ENCODE measurements at places on chromosomes 6 and 20.

DNA sequence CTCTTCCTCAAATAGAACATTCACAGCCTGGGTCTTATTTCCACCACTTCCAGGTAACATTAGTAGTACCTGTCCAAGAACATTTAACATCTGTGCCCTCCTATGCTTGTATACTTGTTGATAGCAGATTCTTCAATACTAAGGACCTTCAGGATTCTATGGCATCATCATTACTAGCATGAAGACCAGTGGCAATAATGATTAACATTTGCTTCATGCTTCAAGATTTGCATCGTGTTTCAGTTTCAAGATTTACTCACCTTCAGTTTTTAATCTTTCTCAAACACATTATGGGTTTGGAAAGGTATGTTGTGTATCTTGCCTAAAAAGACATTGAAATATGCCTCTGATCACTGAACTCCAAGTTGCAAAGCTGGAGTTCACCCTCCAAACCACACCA lies 412.8 kb upstream of the NRSN1 start:
- DNase-seq = no peak

- no peak for DNase-seq
Observed at GRCh38 chr6:28995093-28995650, 9.9 kb downstream of the ZNF311 start.

DNA sequence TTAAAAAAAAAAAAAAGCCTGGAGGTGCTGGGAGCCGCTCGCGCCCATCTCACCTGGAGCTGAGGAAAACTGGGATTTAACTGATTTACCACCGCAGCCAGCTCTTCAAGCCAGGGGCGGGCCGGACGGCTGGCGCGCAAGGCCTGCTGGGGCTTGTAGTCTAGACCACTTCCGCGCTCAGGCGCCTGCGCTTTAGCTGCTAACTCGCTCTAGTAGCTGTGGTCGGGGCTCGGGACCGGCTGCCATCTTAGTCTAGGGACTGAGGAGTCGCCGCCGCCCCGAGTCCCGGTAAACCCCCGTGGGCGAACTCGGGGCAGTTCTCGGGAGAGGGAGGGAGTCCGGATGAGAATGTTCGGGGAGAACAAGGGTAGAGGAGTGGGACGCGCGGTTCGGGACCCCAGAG lies at the start of gene ITCH:
Gene ITCH (plus strand): TSS at position 212 of the 403 bp plus-strand sequence. CDS start 30,539 bp downstream, outside the sequence.
- DNase-seq = peak; percentile 95

- no peak for DNase-seq
Observed at GRCh38 chr6:143241111-143241510, 180.4 kb downstream of the AIG1 start.

DNA sequence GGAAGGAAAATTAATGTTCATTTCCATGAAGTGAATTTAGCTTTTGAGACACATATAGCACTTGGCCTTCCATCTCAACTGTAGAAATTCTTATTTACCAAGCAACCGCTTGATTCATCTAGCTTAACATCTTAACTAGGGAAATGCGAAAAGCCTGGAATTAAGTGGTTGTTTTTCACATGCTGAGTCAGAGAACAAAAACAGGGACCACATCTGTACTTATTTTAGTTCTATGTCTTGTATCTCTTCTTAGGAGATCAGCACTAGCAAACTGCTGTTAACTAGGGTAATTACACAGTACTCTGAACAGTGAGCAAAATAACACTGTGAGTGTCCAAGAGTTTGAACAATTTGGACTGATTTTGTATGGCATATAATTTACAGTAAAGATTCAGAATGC lies 590.9 kb upstream of the NRSN1 start:
- no peak for DNase-seq

DNA sequence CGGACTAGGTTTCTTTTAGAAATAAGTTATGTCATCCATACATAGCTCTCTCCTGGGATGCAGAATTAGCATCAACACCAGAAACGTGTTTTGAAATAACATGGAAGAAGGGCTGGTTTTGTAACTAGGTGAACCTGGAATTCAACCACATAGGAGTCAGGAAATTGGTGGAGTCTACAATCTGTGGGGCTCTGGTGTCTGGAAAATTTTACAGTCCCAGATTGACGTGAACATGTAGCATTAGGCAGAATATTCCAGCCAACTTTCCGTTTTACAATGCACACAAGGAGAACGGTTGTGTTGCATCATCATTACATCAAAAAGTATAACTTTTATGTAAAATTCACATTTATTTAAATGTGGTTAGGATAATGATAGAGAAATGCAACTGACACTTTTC lies 1.9 kb downstream of the KCNQ5 start:
- no peak for DNase-seq

- no peak for DNase-seq
Observed at GRCh38 chr6:33169291-33170175, 22.7 kb downstream of the COL11A2 start.

GRCh38 chr6:50819466-50819903 lies 814 bp downstream of the TFAP2B start:
- DNase-seq = no peak

- DNase-seq = no peak
Observed at GRCh38 chr6:90787446-90787845, 200.6 kb upstream of the MAP3K7 start.

GRCh38 chr20:49965781-49966305 lies 16.9 kb upstream of the SNAI1 start:
- no peak for DNase-seq

DNA sequence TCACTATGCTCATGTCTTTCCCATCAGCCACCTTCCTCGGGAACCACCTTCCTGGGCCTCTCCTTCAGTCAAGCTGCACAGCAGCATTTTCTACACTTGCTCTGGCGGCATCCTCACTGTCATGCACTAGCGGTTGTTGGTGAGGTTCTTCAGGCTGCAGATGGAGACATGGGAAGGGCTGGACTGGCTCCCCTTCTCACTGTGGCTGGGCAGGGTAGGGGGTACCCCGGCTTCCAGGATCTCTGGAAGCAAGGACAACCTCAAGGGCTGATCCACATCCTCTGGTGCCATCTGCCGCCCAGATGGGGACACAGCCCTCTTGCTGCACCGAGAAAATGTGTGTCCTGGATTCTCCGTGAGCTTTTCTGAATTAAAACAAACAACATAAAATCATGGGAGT lies 180.1 kb upstream of the RNF24 start:
- DNase-seq = no peak

GRCh38 chr6:47343600-47343999 lies 33.9 kb upstream of the TNFRSF21 start:
- no peak for DNase-seq

DNA sequence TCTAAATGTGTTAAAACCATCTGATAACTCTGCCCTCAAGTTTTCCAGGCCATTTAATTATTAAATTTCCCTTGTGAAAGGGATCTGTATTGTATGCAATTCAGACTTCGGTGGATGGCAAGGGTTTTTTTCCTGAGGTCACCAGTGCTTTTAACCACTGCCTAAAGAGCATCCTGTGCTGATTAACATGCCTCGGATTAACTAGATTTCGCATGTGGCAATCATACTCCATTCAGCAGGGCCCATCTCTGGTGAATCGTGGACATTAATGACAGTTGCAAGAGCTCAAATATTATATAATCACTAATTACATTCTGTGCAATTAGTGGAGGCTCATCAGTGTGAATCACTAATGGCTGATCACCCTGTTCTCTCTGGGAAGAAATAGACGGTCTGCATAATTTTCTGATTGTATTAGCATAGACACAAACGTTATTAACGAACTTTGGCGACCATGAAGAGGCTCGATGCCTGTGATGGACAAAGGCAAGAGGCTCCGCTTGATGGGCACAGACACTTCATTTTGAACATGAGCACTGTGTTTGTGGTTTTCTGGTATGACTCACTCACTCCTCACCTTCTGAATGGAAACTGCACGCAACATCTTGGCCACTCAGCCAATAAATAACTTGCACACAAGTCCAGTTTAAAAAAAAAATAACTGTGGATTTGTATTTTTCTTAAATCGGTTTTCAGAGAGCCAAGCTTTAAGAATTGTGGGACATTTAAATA lies 31.4 kb downstream of the LINC00237 start:
- DNase-seq = no peak

DNA sequence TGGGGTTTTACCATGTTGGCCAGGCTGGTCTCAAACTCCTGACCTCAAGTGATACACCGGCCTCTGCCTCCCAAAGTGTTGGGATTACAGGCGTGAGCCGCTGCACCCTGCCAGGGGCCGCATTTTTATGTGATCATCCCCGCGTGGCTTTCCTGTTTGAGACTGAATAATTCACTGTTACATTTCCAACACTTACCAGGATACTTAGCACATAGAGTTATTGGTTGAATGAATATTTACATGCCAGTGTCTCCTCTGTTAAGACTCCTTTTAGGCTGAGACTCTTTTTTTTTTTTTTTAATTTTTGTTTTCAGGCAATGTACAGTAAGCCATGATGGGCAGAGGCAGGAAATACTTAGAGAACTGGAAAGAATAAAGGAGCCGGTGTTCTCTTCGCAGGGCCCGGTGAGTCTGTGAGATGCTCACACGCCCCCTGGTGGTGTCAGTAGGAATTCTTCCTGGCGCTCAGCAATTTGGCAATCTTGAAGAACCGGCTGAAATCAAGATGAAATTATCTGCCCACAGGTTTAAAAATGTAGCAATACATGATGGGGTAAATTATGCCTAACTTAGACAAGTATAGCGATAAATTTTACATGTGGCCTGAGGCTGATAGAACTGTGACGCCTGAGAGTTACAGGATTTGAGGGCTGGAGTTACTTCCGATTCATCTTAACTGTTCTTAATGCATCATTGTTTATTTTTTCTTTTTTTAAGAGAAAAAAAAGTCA lies 7.6 kb upstream of the RNF114 start:
- peak; percentile 77 for DNase-seq

DNA sequence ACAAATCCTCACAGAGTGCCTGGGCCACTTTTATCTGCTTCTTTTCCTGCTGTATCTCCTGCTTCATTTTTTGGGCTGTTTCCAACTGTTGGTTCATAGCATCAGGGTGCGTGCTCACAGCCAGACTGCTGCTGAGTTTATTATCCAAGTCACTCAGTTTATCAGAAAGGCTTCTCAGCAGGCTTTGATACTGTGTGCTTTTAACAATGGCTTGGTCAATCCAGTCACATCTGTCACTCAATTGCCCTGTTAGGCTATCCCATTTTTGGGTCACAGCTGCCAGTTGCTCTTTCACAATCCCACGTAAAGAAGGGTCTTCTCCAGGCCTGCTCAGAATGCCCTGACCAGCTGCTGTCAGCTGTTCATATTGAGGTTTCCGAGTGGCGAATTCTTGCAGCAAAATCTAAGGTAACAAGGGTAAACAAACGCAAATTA lies 87.2 kb downstream of the DST start:
- DNase-seq = peak; percentile 45

- DNase-seq = no peak
Observed at GRCh38 chr6:160360955-160361354, 12.8 kb downstream of the SLC22A3 start.

DNA sequence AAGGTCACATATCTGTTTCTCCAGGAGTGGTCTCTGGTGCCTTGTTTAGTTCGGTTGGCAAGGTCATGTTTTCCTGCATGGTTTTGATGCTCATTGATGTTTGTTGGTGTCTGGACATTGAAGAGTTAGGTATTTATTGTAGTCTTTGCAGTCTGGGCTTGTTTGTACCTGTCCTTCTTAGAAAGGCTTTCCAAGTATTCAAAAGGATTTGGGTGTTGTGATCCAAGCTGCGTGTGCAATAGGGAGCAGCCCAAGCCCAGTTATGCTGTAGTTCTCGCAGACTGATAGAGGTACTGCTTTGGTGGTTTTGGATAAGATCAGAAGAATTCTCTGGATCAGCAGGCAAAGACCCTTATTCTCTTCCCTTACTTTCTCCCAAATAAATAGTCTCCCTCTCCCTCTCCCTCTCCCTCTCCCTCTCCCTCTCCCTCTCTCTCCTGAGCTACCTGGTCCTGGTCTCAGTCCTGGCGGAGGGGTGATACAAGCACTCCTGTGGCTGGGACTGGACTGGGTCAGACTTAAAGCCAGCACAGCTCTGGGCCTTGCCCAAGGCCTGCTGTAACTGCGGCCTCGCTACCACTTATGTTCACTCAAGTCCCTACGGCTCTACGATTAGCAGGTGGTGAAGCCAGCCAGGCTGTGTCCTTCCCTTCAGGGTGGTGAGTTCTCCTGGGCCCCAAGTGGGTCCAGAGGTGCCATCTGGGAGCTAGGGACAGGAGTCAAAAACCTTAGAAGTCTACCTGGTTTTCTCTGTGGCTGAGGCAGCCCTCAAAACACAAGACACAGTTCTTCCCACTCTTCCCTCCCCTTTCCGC lies 27.3 kb upstream of the GRM4 start:
- DNase-seq = no peak

DNA sequence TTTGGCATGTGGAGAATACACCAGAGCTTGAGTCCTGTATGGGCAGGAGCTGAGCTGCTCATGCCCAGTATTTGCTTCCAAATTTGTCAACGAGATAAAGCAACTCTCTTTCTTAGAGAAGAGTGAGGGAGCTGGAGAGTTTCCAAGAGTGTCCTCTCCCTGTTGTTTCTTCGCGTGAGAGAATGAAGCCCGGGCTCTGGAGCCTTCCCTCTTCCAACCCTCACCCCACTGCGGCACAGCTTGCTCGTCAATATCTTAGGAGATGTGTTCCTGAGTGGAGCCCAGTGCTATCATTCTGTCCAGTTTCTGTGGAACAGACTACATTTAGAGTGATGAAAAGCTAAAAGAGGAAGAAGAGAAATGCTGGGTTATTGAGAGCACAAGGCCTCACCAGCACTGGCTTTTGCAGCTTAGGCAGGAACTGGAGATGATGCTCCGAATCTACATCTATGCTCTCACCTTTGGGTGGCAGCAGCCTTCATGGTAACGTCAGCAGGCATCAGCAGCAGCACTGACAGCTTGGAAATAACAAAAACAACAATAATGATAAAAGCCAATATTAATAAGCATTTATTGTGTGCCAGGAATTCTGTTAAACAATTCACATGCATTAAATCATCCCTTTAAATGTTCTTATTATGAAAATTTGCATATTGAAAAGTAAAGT lies 66.5 kb upstream of the TFB1M start:
- DNase-seq = no peak

- no peak for DNase-seq
Observed at GRCh38 chr20:10631126-10631525, 42.7 kb downstream of the JAG1 start.

- peak; percentile 31 for DNase-seq
Observed at GRCh38 chr6:131948692-131949619, 2.2 kb downstream of the CCN2 start.

GRCh38 chr20:61659246-61659993 lies 406.3 kb downstream of the TAF4 start:
- DNase-seq = no peak

Measured in heart right ventricle (tissue), 16 donors.